T-helper 1 cell (primary cell): ENCODE measurements at places on chromosomes 12 and 14.

GRCh38 chr12:26150736-26151450, 26.1 kb upstream of the BHLHE41 start:
- no peak for DNase-seq

GRCh38 chr12:41652981-41653380, 464.9 kb downstream of the PDZRN4 start:
- DNase-seq = no peak

- no peak for DNase-seq
These were observed 58.1 kb upstream of the PCED1B start for GRCh38 chr12:47021298-47021697.

- DNase-seq = no peak
These were observed 16.9 kb upstream of the DUSP6 start for GRCh38 chr12:89369166-89369565.

GRCh38 chr12:53097564-53098353, at the start of gene IGFBP6:
Gene IGFBP6 (plus strand): TSS chr12:53097667. CDS start chr12:53097718, 51 bp downstream.
- DNase-seq = peak; percentile 35

- no peak for DNase-seq
These were observed 8.3 kb downstream of the KTN1 start for GRCh38 chr14:55588259-55588699.
